NCI-H748 treated with DMSO at 0.1 percent for 48 hours (cell line): ENCODE measurements at places on chromosomes 6 and 20.
A peak's percentile ranks its signal among the peaks of the same experiment; 100 is the strongest.

- no peak for DNase-seq
Observed at GRCh38 chr20:43840382-43841070, 74.1 kb upstream of the TOX2 start.

GRCh38 chr6:140871911-140872310 is 1260.8 kb upstream of the GJE1 start:
- no peak for DNase-seq

- no peak for DNase-seq
Observed at GRCh38 chr6:109096208-109096607, 901 bp downstream of the CEP57L1 start.

DNA sequence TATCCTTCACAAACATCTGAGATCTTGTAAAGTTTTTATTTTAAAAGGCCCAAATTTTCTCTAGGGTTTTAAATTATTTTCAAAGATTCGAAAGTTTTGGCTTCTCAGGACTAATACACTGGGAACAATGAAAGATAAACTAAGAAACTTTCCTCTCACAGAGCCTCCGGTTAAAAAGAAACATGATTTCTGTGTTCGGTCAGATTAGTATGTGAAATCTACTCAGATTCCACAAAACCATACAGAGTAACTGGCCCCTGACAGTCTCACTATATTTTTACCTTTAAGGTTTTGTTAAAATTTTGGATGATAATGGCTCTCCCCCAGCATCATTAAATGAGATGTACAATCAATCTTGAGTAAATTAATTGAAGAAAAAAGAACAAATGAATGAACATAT is 471.0 kb downstream of the COL12A1 start:
- DNase-seq: no peak

GRCh38 chr6:107459283-107460082 is at the start of gene PDSS2:
TSS of gene PDSS2 (minus strand) at chr6:107459564. CDS start at chr6:107459285, 279 bp downstream.
- peak; percentile 93 for DNase-seq

GRCh38 chr6:159106627-159107241 is 61.9 kb upstream of the TAGAP start:
- no peak for DNase-seq

DNA sequence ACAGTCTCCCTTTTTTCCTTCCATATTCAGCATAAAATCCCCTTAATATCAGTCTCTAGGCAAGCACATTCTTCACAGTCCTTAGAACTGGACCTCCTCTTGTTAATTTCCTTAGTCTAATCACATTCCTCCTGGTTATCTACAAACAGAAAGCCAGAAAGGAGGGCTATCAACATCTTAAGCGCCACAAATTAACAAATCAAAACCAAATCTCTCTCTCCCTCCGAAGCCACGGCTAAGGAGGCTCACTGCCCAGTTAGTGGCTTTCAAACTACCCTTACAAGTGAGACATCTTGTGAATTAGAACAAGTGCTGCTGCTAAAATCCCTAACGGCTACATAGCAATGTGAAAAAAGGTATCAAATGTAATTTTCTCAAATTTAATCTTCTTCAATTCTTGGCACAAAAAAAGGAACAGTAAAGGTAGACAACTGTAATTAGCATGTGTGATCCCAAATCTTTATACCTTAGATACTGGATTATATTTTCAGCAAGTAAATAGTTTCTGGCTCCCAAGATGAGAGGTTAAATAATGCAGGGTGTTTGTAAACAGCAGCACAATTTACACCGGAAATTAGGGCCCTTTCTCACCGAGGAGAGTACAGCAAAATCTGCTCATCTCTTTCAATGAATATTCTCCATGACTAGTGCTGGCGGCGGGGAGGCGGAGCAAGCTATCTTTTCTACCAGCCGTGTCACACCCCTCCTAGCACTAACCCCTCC is 1.4 kb upstream of the TRIM39 start:
- peak; percentile 51 for DNase-seq

DNA sequence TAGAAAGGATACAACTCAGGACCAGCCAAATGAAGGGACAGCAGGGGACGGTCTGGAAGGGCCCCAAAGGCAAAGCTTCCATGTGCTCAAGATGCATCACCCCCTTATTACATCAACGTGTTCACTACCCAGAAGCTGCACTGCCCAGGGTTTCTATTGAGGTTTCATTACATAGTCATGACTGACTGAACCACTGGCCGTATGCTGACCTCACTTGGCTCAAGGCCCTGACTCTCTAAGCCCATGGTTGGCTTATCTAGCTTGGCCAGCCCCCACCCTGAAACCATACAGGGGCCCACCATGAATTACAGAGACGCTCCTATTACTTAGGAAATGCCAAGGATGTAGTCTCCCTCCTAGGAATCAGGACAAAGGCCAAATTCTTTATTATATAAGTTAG is 179.4 kb downstream of the FOXC1 start:
- DNase-seq: no peak

- DNase-seq: no peak
Observed at GRCh38 chr6:38068854-38069590, 249.5 kb downstream of the ZFAND3 start.

DNA sequence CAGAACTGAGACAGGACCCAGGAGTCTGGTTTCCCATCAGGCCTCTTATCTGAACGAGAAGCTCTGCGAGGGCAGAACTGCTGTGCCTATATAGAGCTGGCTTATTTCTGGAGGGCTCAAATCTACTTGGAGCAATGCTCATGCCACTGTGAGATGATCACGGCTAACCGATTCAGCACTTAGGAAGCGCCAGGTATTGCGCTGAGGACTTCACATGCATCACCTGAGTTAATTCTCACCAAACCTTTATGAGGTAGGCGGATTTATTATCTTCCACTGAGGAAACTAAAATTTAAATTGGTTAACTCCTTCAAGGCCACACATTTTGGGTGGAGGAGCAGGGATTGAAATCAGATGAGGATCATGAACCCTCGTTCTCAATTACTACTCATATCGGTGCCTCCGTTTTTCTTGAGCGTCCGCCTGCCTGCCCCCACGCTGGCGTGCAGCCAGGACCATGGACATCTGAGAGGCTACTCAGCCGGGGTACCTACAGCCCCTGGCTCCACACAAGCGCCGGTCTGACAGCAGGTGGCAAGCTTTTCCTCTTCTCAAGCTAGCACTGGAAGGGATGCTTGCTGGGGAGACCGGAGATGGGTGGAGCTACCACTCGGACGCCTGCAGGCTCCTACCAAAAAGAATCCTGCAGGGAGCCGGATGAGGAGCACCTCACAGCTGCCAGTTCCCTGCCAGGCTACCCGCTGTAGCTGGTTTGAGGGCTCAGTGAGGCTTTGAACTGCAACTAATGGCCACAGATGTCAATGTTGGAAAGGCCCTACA is 1.0 kb upstream of the PCIF1 start:
- DNase-seq: peak; percentile 75

- DNase-seq: no peak
Observed at GRCh38 chr20:51573576-51574243, 31.2 kb upstream of the NFATC2 start.

DNA sequence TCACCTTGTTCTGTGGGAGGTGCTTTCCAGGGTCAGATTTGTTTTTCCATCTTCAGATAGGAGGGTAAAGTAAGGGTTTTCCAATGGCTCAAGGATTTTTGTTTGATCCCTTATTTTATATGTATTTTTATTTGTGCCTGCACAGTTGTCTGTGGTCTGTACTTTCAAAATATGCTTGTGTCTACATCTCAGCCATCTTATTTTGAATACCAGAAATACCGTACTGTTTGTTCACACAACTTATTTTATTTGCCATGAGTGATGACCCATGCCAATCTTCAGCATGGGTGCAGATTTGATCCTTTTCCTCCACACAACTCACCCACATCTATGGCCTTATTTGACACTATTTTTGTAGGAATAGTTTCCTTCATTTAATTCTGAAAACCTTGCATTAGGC is 72.2 kb upstream of the PTCHD4 start:
- no peak for DNase-seq

DNA sequence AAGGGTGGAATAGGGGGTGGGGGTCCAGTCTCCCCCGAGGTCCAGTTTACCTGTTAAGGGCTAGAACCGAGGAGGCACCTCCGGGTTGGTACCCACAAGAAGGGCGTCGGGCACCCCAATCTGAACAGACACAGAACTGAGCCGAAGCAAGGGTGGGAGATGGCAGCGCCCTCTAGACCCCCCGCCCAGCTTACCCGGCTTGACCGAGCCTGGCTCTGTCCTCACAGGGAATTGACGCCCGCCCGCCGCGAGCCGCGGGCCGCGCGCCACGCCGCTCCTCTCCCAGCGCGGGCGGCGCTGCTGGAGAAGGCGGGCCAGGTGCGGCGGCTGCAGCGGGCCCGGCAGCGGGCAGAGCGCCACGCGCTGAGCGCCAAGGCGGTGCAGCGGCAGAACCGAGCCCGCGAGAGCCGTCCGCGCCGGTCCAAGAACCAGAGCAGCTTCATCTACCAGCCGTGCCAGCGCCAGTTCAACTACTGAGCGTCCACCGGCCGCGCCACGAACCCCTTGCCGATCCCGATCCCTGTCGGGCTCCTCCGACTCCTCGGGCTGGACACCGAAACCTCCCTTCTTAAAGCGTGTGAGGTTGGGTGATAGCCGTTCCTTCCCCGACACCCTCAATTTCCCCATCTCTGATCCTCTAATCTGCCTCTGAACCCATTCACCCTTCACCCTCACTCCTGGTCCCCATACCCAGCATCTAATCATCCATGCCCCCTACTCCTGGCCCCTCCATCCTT is 5.9 kb downstream of the TP53INP2 start:
- peak; percentile 89 for DNase-seq

DNA sequence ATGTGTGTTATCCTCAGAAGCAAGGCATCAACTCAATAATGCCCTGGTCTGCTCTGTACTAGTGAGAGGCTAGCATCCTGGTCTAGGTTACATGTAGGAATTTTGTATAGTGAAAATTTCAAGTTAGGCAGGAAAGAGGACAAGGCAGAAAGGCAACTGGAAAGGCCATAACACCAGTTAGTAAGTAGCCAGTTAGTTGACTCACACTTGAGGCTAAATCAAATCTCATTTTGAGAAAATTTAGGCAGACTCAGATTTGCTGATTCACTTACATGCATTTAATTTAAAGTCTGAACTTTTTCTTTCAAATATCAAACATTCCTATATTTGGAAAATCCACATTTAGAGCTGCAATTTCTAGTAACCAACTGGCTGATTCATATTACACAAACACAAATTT is 184.5 kb upstream of the TCF21 start:
- no peak for DNase-seq

GRCh38 chr6:22149501-22150367 is 147.1 kb downstream of the PRL start:
- DNase-seq: peak; percentile 98

DNA sequence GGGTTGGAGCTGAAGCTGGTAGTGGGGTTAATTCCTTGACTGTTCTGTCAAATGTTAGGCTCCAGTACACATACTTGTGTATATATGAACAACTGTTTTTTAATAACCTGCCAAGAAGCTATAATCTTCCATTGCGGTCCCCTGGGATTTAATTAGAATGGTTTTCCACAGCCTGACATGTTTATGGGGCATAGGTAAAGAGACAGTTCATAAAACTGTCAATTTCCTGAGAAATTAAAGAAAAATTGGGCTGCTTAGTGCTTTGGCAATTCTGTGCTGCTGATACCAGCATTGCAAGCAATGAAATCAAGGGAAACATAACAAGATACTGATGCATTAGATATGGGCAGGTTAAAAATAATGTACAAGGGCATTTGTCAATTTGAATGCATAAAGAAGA is 314.1 kb upstream of the SLC35B3 start:
- DNase-seq: no peak

DNA sequence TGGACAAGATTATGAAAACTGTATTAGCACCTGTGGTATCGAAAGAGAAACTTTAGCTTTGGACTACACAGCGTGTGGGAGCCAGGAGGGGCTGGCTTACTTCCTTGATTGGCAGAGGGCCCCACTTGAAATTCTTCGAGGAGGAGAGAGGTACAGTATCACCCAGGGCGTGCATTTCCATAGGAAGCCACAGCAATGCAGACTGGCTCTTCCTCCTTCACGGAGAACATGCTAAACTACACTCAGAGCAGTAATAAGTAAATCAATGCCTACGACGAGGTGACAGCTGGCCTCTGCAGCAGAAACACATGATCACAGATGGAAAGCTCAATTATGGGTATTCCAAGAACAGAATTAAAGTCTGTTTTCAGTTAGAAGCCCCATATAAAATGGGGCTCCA is 44.2 kb downstream of the MYLK4 start:
- DNase-seq: no peak

DNA sequence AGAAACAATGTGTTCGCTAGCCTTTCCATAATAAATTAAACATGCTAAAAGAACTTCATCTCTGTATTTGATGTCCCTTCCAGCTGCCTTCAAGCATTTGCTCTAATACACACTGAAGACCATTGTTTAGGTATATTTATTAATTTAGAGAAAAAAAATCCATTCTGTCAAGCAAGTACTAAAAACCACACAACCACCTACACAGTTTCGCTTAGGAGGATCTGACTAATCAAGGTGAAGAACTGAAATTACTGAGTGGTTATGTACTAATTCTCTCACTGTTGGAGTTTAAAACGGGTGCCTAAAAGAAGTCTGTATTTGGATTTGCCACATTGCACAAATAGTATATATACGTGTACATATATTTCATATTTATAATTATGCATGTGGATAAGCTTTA is 58.9 kb downstream of the GMDS start:
- no peak for DNase-seq

DNA sequence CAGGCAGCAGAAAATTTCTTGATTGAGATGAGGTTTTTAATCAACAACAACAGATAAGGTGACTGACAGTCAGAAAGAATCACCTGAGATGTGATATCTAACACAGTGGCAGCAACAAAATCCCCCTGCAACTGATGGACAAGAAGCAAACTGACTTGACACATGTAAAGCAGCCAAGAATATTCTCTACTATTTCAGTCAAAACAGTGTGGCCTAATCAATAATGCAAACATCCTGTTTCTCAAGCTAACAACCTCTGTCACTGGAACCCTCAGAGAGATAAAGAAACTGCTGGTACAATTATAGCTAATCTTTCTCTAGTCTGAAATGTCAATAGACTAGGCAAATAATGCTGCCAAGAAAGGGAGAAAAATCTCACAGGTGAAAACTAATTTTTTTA is 4.6 kb upstream of the CGA start:
- DNase-seq: peak; percentile 11

DNA sequence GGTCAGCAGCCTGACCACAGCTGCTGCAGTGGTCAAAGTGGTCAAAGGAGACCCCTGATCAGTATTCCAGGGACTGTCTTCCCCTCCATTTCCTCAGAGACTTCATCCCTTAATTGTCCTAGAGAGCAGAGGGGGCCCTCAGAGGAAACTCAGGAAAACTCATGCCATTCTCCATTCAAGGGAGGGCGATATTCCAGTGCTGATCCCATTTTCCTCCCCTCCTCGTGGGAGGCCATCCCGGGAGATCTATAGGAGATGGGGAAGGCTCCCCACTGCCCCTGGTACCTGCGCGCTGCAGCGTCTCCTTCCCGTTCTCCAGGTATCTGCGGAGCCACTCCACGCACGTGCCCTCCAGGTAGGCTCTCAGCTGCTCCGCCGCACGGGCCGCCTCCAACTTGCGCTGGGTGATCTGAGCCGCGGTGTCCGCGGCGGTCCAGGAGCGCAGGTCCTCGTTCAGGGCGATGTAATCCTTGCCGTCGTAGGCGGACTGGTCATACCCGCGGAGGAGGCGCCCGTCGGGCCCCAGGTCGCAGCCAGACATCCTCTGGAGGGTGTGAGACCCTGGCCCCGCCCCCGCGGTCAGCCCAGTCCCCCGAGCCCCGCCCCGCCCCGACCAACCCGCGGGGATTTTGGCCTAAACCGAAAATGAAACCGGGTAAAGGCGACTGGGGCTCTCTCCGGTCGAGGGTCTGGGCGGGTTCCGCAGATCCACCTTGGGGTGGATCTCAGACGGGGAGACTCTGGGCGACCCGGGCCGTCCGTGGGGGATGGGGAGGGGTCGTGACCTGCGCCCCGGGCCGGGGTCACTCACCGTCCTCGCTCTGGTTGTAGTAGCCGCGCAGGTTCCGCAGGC is 878 bp downstream of the HLA-C start:
- no peak for DNase-seq
